ENCODE measurements at places on chromosomes 7 and 10. TPM values are rescaled to one million over a fixed set of nuclear protein-coding genes. Genes with fewer than 3 reads are reported as not detected.

GRCh38 chr10:96395931-96396877 is 37.4 kb upstream of the OPALIN start:
- peak; percentile 74 for DNase-seq

- no peak for DNase-seq
These were observed 19.9 kb upstream of the INSYN2A start for GRCh38 chr10:127216274-127216673.

DNA sequence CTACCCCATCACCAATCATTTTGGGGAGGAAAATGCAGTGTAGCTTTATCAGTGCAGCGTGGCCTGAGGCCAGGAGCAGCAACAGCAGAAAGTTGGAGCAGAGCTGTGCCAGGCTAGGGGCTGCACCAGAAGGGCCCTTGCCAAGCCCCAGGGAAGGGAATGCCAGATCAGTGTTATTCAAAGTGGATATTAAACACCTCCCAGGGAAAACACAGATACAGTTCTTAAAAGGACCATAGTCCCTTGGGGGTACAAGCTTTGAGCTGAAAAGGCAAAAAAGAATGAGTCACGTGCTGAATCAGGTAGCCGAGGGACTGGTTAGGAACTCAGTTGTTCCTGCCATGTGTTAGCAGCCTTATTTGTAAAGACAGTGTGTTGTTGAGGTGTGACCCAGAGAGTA is 54.0 kb downstream of the GSDME start:
- no peak for DNase-seq

DNA sequence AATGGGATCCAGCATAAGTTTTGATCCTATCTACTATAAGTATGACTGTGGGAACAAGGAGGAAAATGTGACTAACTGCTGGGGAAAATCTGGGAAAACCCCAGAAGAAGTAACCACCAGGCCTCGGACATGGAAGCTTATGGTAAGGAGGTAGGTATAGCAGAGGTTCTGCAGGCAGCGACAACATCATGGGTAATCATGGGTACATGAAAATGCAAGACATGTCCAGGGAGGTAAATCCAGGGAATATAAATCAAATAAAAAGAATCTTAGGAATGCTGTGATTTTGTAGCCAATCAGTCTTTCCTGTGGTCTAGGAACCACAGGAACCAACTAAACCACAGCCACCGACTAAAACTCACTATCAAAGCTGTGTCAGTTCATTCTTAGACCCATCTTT is 168.3 kb upstream of the NPY start:
- DNase-seq, result no peak

DNA sequence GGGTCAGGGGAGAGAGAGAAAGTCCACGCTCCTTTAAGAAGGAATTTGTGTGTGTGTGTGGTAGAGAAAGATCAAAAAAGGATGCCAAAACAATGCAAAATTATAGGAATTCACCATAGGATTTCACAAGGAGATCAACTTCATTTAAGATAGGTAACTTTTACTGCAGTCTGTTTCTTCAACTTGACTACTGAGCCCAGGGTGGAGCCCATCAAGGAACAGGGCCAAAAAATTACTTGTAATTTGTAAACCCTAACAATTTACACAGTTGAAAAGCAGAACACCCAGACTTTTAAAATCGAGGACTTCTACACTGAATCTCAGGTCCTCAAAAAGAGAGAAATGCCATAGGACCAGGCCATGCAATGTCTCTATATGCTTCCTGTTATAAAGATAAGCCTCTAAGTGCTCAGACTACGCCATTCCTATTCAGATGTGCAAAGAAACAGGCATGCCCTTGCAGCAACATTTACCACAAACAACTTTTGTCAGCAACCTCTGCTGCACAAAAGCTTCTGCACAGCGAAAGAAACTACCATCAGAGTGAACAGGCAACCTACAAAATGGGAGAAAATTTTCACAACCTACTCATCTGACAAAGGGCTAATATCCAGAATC is 10.6 kb upstream of the GIMAP4 start:
- no peak for DNase-seq

- no peak for DNase-seq
These were observed 12.2 kb upstream of the FFAR4 start for GRCh38 chr10:93554316-93554663.

GRCh38 chr7:19442016-19442785 is 266.6 kb downstream of the POLR1F start:
- DNase-seq, result no peak

GPR85 gene
- total RNA-seq, result not detected

C10orf71 gene
- total RNA-seq, result not detected

ASB4 gene
- total RNA-seq, result not detected

FGFR2 gene
- total RNA-seq, result 0.19 TPM

CADPS2 gene
- not detected for total RNA-seq

CDHR3 gene
- 0.57 TPM for total RNA-seq

TAS2R5 gene
- total RNA-seq, result 1.3 TPM
